ENCODE measurements at places on chromosomes 16 and 17.

- DNase-seq: no peak
Measured at GRCh38 chr17:32746698-32747097, 130.2 kb downstream of the MYO1D start.

- DNase-seq: no peak
Measured at GRCh38 chr16:75695708-75696107, 5.6 kb downstream of the DUXB start.

DNA sequence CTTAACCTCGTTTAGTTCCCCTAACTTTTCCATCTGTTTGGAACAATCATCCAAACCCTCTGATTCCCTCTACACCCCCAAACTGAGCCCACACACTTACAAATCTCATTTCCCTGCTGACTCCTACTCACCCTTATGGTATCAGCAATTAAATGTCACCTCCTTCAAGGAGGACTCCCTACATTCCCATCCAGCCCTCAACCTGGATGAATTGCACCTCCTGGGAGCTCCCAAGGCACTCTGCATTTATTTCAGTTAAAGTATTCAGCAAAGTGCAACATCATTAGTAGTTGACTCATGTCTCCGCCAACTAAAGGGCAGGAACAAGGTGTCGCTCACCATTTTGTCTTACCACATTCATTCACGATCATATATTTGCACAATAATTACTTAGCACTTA lies 353.5 kb downstream of the TMEM114 start:
- no peak for DNase-seq

- no peak for DNase-seq
Measured at GRCh38 chr16:46889942-46890300, 5.8 kb downstream of the GPT2 start.

DNA sequence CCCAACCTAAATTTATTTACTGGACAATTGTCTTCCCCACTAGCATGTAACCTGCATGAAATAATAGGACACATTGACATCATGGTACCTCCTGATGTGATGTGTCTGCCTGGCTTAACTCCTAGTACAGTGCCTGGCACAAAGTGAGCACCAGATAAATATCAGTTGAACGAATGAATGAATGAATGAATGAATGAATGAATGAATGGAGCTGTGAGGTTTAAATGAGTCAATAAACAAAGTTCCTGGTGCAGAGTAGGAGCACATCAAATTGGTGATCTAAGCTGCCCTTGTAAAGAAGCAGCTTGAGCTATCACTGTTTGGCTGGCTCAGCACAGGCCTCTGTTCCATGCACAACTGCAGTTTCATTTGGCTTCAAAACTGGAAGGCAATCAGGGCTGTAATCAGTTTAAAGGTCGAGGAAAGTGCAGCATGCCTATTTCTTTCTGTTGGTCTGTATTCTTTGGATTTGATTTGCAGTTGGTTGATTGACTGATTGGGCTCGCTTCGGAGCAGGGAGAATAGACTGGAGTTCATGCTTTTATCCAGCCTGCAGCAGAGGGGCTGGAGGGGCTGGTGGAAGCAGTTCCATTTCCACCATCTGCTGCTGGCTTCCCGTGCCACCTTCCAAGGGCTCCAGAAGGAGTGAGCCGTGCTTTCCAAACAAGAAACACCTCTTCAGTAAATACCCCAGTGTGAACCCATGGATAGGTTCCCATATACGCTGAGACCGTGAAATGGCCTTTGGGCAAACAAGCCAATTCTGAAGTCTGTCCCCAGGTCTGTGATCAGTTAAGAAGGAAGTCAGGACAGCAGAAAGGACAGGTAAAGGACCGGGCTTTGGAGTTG lies 54.6 kb downstream of the GPRC5B start:
- DNase-seq: no peak

DNA sequence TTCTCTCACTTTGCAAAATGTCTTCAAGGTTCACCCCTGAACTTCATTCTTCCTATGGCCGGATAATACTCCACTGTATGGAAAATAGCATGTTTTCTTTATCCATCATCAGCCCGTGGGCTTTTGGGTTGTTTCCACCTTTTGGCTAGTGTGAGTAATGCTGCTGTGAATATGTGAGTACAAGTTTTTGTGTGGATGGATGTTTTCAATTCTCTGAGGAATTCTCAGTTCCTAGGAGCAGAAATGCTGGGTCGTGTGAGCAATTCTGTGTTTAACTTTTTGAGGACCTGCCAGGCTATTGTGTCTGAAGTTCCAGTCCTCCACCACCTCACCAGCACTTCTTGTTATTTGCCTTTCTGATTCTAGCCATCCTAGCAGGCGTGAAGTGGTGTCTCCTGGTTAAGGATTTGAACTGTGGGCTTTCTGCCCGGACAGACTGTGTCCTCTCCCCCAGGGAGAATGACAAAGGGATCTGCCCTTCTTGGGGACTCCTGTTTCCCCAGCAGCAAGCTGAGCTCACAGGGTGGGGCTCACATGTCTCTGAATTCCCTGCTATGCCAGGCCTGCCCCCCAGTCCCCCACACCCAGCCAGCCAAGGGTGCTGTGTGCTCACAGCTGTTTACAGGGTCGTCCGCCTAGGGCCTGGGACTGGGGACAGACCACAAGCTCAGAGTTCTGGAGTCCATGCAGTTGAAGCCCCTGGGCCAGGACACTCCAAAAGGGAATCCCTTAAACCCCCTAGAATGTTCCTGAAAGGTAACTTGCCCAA lies 92.2 kb upstream of the CIBAR2 start:
- DNase-seq: no peak

DNA sequence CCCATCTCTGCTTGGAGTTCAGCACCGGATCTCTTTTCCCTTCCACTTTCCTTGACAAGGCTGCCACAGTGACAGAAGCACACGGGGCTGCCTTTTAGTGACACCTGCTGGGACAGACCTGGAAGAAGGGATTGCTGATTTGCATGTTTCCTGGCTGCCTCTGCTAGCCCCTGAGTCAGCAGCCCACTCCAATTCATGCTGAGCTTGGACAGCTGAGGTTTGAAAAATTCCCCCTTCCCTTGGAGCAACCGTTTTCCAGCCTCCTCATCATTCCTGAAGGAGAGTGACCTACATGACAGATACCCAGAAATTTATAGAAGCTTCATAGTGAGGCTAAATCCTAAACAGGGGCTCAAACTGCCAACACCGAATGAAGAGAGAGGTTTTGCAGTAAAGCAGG lies 18.8 kb upstream of the RBL2 start:
- no peak for DNase-seq

- DNase-seq: no peak
Measured at GRCh38 chr17:5915337-5915736, 154.8 kb upstream of the WSCD1 start.

DNA sequence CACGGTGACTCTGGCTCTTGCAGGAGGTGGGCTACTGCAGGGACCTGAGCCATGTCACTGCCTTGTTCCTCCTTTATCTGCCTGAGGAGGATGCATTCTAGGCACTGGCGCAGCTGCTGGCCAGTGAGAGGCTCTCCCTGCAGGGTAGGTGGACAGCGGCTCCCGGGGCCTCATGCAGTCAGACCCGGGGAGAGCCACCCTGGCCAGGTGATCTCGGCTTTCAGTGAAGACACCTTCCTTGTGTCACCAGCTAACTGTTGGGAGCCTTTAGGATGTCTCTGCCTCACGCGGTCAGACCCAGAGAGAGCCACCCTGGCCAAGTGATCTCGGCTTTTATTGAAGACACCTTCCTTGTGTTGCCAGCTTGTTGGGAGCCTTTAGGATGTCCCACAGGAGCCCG lies 31.7 kb upstream of the KSR1 start:
- DNase-seq: no peak

DNA sequence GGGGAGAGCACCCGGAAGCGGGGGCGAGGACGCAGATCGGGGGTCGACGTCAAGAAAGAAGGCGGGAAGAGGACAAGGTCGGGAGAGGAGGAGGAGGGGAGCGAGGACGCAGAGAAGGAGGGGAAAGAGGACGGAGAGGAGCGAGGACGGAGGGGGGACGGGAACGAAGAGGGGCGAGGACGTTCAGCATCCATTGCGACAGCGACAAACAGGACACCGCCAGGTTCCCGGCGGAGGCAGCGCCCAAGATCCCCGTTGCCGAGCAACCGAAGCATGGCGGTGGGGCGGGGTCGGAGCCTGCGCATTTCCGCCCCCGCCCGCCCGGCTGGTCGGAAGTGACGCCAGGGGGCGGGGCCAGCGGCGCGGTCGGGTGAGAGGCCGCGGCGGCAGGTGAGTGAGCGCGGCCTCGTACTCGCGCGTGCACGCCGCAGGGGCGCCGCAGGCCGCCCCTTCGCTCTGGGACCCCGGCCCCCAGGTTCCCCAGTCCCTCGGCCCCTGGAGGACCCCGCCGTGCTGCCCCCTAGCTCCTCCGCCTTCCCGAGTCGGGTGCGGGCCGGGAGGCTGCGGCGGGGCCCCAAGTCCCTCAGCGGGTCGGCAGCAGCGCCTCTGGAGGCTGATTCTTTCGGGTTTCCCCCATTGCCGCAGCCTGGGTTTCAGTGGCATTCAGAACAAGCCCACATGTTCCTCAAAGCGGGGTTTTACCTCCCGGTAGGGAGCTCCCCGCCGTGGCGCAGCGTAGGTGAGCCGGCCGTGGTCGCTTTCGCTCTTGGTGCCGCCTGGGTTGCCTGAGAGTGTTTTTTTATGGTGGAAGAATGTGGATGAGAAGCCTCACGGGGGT lies at the start of gene FAM234A:
Gene FAM234A (plus strand): TSS at position 354 of the 838 bp plus-strand sequence. CDS start 19,593 bp downstream, outside the sequence.
- peak; percentile 95 for DNase-seq

DNA sequence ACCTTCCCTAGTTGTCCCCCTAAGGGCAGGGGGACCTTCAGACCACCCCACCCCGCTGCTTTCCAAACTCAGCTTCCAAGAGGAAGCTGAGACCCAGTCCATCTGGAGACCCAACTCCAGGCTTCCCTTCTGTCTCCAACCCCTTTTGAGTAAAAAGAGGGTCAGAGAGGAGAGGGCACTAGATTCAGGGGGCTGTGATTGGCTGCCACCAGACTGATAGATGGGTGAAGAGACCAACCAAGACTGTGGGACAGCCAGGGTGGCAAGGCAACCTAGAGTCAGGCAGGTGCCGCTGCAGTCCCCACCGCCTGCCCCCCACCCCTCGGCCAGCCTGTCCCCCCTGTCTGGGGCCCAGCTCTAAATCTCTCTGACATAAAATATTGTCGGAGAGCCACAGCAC lies 92.5 kb downstream of the SDK2 start:
- no peak for DNase-seq

Data from CD4-positive, alpha-beta T cell treated with Interleukin-1 beta for 1 hour (primary cell).